ENCODE measurements at places on chromosomes 5 and 9.

DNA sequence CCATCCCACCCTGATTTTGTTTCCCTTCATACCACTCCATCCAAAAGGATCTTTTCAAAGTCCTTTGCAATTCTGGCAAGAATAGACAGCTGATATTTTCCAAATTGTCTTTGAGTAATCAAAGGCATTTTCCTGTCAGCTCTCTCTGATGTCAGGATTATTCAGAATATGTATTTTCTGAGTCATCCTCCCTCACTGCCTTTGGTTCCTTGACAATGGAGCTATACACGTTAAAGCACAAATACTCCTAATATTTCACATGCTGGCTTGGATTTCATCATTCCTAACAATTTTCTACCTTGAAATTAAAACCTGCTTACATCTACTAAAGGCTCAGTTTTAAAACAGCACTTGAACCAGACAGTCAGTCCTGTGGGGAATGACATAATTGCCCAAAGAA is 379.4 kb downstream of the GADD45G start:
- no peak for DNase-seq

DNA sequence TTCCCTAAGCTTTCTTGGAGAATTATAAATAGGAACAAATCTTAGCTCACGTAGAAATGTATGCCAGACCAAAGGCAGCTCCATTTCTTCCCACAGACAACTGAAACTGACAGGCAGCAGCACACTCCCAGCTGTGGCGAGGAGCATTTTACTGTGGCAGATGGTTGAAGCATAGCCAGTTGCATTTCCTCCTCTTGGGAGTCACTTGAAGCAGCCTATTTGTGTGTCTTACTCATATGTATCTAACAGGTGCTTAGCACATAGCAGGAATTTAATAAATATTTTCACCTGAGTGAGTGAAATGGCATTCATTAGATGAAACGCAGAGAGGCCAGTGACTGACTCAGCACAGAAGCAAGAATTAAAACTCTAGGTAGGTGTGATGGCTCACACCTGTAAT is 12.3 kb upstream of the MTMR12 start:
- DNase-seq, result peak; percentile 86

DNA sequence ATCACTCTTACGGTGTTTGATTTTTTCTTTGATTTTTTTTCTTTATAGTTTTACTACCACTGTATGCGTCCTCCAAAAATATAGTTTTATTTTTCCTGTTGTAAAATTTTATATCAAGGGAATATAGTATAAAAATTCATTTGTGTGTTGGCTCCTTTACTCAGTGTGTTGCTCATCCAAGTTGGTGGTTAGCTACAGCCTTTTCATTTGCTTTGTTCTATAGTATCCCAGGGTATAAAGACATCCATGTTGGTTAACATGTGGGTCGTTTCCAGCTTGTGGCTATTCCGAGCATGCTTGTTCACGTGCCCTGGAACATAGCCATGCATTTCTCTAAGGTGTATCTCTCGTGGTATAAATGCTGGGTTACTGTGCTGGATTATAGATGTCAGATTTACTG is 54.8 kb upstream of the DAB2 start:
- no peak for DNase-seq

DNA sequence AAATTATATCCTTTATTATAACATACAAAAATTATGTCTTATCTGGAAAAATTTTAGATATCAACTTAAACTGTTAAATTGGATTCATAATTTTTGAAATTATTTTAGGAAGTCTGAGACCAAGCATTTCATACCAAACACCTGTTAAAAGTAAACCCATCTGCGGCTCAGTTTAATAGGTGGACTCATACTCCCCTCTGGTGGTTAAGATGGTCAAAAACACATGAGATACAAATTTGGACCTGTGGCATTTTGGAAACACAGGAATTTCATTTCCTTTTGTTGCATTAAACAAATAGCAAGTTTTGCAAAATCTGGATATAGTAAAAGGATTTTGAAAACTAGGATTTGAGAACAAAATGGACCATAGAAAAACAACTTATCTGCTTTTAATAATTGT is 53.7 kb downstream of the RGMB start:
- DNase-seq, result no peak

GRCh38 chr5:42886635-42887034 is 74.9 kb upstream of the SELENOP start:
- no peak for DNase-seq

DNA sequence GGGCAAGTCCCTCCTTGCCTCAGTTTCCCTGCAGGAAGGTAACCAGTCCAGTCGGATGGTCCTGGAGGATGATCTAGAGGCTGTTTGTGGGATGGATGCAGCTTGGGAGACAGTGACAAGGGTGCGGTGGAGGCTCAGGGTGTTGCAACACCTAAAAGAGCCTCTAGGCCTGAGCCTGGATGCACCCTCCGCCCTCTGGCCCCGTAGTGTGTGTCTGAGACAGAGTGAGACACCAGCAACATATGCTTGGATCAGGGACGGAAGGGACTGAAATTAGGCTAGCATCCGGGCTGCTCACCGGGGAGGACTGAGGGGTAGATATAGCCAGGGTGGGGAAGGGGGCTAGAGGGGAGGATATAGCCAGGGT is 1.1 kb downstream of the CRAT start:
- DNase-seq, result no peak

DNA sequence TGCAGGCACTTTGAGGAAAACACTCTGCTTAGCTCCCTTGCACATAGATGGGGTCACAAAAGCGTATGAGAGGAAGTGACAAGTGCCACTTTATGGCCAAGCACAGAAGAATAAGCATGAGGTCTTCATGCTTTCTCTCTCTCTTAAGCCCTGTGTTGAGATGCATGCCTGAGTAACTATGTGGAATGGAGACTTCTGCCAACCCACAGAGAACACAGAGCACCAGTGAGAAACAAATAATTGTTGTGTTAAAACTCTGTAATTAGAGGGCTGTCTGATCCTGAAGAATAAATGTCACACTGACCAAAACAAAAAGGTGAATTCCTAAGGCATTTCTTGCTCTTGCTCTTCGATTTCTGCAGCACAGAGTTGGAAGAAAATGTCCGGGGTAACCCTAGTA is 488.5 kb downstream of the CTNND2 start:
- no peak for DNase-seq

DNA sequence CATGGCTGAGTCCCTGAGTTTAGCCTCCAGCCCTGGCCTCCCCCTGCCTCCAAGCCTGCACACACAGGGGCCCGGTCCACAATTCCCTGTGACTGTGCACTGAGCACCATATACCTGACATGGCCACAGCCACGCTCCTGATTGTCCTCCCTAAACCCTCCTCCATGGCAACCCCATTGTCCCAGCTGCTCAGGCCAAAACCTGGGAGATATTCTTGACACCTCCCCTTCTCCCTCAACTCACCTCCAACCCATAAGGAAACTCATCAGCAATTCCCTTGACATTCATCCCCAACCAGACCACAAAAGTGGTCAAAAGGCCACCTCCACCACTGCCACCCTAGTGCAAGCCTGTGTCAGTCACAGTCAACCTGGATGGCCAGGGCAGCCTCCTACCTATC is 107.5 kb upstream of the MVB12B start:
- DNase-seq, result no peak

DNA sequence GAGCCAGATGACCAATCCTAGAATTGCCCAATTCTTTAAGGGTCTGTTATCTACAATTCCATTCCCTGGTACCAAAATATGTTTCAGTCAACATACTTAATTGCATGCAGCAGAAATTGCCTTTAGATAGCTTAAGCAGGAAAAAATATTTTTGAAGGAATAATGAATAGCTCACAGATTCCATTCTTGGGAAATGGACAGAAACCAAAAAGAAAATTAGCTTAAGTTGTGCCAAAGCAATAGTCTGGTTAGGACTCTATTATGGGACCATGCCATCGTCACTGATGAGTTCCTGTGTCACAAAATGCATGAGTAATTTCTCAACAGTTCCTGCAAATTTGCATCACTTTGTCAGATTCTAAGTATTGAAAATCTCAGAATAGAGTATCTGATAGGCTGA is 12.3 kb downstream of the ACTBL2 start:
- no peak for DNase-seq

DNA sequence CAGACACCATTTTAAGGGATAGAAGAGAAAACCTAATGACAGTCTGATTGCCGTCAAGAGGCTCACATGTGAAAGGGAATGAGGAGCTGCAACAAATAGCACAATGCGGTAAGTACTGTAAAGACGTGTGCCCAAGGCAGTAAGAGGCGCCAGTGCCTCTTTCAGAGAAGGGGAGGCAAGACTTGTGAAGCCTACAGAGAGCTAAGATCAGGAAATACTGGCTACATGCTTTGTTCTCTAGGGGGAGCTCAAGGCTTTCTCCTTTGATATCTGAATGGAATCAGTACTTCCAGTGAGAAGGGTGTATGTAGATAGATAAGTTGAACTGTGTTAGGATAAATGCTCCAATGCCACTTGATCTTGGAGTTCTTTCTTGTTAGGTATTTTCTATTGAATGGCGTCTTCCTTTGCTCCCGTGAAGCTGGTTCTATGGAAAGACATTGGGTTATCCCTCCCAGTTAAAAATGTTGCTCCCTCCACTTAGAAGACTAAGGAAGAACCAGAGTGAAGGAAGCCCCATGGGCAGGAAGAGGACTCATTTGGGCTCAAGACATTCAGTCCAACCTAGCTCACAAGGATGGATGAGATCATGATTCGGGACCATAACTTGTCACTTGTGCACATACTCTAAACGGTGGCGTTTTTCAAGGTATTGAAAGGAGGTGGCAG is 23.5 kb upstream of the ALDOB start:
- peak; percentile 24 for DNase-seq

DNA sequence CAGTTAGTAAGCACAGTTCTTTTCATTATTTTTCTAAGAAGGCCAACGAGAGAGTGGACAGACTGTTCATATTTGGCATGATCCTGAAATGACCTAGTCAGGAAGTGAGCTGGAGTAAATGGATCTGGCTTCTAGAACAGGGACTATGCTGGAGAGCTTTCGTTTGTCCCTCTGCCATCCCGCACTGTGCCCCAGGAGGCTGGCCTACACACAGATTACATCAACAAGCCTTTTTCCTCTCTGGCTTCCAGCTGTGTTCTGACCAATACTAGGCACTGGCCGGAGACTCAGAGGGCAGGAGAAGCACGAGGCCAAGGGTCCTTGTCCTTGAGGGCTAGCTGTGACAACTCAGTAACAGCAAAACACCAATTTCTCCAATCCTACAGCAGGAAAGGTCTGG is 127.8 kb downstream of the MED27 start:
- DNase-seq, result peak; percentile 16

DNA sequence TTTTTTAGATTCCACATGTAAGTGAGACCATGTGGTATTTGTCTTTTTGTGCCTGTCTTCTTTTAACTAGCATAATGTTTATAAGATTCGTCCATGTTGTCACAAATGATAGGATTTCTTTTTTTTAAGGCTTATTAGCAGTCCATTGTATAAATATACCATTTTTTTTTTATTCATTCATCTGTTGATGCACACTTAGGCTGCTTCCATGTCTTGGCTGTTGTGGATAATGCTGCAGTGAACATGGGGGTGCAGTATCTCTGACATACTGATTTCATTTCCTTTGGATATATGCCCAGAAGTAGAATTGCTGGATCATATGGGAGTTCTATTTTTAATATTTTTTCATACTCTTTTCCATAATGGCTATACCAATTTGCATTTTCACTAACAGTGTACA is 48.7 kb downstream of the KIAA1958 start:
- DNase-seq, result no peak

DNA sequence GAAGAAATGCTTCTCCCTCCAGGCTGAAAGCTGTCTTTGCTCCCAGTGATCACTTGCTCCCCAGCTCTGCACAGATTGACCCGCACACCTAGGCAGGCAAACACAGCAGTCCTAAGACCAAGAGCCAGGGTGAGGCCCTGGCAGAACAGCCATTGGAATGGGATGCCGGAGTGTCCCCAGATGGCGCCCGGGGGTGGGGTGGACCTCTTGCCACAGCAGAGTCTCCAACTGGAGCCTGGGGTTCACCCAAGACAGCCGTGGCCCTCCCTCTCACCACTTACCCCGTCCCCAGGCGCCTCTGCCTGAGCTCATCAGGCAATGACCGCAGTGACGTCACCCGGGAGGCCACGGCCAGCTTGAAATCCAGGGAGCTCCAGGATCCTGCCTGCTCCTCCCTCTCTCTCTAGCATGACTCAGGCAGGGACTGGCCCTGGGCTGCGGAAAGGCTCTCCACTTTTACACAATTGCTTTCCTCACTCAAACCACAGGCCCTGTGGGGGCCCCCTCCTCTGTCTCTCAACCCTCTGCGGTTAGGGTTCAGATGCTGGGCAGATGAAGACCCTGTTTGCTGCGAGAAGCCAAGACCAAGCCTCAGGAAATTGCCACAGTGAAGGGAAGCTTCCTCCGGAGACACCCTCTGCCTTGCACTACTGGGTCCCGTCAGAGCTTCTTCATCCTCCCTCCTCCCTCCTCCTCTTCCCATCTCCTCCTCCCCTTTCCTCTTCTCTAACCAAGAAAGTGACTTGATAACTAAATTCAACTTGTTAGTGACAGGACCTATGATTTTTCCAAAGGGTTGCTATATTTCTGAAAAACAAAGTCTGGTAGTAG is 24.3 kb upstream of the PTGES start:
- DNase-seq, result peak; percentile 65

DNA sequence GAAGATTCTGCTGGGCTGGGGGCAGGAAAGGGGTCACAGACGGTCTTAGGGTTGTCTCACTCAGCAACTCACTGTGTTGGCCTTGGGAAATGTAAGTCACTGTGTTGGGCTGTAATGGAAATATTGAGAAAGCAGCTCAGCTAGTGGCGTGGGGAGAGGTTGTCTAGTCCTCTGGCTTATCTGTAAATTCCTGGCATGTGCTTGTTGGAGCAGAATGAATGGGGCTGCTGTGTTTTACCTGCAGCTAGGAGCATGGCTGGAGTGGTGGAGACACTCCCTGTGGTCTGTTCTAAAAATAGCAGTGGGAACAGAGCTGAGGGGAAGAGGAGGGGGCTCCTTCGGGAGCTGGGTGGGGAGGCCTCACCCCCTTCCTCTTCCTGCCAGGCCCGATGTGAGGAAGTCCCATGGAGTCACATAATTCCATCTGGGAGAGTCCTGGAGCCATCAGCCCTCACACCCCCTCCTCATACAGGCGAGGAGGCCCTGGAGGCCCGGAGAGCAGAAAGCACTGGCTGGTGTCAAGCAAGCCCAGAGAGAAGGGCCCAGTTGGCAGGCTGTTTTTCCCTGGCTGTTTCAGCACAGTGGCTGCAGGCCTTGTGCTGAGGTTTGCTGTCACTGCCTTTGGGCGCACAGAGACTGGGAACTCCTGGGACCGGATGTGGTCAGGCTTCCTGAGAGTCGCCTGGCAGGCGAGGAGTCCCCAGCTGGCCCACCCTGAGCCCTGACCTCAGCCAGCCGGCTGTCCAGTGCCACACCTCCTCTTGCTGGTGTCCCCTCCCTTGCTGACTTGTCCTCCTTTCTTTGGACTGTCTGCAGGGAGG is 84.9 kb downstream of the RGS3 start:
- DNase-seq, result peak; percentile 37

GRCh38 chr9:107740088-107740980 is 250.8 kb upstream of the KLF4 start:
- no peak for DNase-seq
